CD4-positive, alpha-beta T cell treated with Interleukin-1 beta for 1 hour (primary cell): ENCODE measurements at places on chromosomes 7 and 10.

DNA sequence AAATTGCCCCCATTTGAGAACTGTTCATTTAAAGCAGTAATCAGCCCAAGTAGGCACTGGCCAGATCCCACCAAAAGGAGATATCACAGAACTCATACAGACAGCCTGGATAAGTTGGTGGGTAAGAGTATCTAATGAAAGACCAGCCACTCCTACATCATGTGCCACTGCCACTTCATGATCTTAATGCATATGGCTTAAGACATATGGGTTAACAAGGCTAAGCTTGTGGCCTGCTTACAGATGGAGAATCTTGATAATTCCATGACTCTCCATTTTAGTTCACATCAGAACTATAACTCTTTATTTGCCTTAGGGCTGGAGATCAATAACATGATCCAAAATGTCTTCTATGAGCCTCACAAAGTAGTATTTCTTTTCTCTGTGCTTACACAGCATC lies 6.8 kb upstream of the IFIT1B start:
- no peak for DNase-seq

DNA sequence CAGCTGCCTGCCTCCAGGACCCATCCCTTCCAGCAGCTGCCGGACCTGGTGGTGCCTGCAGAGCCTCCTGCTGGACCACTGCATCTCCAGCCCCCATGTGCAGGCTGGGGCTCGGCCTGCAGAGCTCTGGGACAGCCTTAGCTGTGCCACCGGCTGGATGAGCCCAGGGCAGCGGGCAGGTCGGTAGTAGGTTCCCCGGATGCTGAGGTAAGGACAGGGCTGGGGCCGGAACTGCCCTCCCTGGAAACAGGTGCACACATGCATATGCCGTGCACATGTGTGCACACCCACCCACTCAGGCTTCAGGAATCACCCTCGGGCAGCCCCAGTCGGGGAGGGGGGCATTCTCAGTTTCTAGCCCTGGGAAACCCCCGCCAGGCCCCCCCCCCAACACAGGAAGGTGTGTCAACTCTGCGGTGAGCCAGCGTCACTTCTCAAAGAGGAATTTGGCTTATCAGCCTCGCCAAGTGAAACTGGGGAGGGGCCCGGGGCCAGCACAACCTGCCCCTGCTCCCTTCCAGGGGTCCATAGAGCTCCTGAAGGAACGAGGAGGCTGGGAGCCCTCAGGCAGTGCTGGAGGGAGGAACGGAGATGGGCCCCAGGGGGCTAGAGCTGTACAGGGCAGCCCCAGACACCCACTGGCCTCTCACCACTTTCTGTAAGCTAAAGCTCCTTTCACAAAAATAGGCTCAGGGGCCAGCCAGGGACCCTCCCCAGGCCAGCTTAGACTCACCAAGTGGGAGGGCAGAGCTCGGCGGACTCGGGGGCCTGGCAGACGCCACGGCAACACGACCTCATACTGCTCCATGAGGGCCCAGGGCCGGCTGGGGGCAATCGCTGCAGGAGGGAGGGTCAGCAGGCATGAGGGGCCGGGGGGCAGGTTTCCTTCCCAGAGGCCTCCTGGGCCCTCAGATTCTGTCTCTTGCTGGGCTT lies 1.7 kb downstream of the ADAM8 start:
- peak; percentile 88 for DNase-seq

- DNase-seq, result no peak
Measured at GRCh38 chr10:52145636-52146035, 168.4 kb upstream of the DKK1 start.

- peak; percentile 29 for DNase-seq
Measured at GRCh38 chr7:128030654-128031611, at the start of gene LRRC4. TSS of gene LRRC4 (minus strand) at chr7:128031437. CDS start at chr7:128030640, 797 bp downstream.

- no peak for DNase-seq
Measured at GRCh38 chr10:2861632-2862210, 205.6 kb upstream of the PFKP start.

DNA sequence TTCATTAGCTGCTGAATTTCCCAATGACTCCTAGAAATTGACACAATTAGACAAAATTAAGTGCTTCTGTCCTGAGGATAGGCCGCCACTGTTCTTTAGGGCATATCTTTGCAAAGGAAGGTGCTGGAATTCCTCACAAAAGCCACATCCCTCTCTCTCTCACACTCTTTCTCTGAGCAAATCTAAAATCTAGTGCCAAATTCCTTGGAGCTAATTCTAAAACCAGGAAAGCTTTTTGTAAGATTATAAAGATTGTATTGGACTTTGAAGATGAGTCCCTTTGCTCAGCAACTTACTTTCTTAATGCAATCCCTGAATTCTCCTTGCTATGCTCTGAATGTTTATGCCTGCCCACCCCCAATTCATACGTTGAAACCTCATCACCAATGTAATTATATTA lies 288.9 kb downstream of the KCNMA1 start:
- DNase-seq, result no peak

DNA sequence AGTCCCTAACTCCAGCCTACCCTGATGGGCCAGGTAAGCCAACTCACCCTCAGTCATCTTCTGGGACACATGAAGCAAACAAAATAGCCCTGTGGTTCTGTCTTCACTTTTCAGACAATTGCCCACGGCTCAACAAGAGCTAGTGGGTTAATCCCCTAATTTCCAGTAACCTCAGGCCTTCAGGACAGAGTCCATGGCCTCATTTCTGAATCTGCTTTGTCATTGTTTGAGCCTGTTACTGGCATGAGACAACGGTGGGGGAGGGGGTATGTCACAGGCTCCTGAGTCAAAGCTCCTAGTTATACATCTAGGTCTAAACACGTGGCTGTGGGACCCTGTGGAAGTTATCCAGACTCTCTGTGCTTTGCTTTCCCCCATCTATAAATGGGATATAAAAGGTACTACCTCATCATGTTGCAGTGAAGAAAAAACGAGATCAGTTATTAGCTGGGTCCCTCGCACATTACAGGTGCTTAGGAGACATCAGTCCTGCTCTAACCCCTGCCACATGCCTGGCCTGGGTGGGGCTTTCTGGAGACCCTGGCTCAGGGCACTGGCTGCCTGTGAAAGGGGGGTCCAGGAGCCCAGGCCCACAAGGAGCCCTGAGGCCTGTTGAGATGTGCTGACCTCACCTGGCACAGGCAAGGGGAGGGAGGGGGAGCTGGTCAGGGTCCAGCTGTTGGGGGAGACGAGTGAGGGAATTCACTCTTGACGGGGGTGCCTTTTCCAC lies 16.5 kb downstream of the MAT1A start:
- no peak for DNase-seq

- no peak for DNase-seq
Measured at GRCh38 chr10:84493951-84494848, 165.8 kb downstream of the CCSER2 start.

- DNase-seq, result no peak
Measured at GRCh38 chr10:64507651-64508028, 986.4 kb downstream of the REEP3 start.

- no peak for DNase-seq
Measured at GRCh38 chr10:16904639-16905061, 87.4 kb upstream of the RSU1 start.

GRCh38 chr7:128963327-128963757 lies 25.6 kb downstream of the IRF5 start:
- peak; percentile 30 for DNase-seq

- no peak for DNase-seq
Measured at GRCh38 chr10:23656735-23657134, 217.9 kb downstream of the OTUD1 start.

DNA sequence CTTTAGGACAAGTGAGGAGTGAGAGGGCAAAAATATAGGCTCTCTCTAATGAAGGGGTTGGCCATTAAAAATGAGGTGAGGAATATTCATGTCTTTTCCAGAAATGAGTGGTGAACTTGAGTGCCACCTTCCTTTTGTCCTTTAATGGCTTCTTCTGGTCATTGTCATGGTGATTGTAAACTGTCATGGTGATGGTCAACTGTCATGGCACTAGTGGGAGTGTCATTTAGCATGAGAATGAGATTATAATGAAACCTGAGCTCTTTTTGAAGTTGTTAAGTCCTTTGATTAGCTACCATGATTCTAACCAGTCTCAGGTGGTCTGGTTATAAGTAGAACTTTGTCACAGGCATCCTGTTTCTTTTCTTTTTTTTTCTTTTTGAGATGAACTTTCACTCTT lies 524.4 kb downstream of the NEBL start:
- no peak for DNase-seq

DNA sequence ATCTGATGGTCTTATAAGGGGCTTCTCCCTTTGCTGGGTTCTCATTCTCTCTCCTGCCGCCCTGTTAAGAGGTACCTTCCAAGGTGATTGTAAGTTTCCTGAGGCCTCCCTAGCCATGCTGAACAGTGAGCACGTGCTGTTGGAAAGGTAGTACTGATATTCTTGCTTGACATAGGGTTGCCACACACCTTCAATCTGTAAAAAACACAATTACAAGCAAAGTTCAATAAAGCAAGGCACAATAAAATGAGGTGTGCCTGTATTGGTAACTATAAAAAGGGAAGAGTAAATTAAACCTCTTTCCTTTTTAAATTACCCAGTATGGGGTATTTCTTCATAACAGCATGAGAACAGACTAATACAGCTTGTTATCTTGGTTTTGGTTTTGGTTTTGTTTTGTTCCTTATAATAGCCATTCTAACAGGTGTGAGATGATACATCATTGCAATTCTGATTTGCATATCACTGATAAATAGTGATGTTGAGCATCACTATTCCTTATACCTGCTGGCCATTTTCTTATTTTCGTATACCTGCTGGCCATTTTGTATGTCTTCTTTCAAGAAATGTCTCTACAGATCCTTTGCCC lies 164.9 kb upstream of the TRIM24 start:
- DNase-seq, result no peak

DNA sequence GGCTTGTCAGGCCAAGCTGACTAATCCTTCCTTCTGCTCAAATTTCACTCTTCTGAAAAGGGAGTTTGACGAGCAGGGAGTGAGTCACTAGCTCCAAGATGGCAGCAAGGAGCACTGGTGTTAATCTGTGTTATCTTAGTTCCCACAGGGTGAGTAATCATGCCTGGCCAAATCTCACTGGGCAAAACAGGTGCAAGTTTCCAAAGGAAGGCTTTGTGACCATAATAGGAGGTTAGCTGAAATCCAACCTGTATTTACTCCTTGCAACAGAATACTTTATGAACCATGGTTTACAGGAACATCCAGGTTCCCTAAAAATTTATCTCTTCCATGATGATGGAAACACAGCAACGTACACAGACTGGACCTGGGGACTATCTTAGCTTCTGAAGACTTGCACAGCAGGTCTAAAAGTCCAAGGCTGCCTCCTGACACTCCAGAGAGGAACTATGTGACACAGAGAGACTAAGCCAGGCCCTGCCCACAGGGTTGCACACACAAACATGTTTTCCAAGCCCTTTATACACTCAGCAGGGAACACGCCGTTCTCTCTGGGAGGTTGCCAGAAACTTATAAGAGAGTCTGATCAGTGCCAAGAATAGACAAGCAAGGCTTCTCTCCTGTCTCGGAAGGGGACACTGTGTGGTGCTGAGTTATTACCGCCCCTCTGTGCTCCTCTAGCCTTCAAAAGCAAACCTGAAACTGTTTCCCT lies 46.3 kb downstream of the PDK4 start:
- DNase-seq, result no peak

DNA sequence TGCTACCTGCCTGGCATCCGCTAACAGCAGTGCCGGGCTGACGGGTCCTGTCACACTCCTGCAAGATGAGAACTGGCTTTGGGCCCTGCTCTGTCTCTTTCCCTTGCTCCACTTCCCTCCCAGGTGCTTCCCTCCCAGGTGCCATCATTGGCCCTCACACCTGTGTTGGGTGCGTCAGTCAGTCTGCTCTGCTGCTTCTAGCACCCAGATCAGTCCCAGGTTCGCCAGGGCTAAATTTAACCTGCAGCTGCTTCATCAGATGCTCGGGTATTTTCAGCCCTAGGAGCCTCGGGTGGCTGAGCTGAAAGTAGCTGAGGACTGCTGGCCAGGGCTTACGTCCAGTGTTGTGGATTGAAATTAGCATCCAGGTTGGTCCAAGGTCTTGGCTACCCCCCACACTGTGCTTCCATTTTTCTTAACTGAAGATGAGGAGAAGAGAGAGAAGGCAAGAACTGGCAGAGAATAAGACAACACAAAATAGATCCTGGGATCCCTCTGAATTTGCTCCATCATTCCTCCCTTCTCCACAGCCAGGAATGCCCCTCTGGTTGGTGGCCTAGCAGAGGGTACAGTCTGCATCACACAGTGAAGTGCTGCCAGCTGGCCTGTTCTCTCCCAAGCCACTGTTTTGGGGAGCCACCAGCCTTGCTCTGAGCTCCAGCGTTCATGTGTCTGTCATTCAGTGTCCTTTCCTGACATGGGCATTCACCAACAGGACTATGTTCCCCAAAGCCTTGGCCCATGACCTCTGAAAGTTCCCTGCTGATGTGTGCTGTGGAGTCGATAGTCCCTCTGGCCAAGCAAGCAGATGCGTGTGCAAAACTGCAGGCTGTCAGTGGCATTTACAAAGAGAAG lies 65.9 kb upstream of the SYPL1 start:
- no peak for DNase-seq

- no peak for DNase-seq
Measured at GRCh38 chr7:14289957-14290356, 300.5 kb upstream of the ETV1 start.

DNA sequence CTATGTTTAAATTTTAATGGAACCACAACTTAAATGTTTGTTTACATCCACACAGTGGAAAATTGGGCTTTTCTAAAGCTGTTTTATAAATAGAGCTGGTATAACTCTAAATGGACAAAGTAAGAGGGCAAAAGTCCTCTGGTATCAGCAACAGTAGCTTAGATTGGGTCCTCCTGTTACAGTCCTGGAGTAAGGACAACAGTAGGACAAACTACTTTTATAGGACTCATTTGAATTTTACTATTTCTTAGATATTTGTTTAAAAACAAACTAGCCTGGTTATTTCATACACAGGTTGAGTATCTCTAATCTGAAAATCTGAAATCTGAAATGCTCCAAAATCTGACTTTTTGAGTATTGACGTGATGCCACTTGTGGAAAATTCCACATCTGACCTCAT lies 8.4 kb downstream of the VCL start:
- no peak for DNase-seq

DNA sequence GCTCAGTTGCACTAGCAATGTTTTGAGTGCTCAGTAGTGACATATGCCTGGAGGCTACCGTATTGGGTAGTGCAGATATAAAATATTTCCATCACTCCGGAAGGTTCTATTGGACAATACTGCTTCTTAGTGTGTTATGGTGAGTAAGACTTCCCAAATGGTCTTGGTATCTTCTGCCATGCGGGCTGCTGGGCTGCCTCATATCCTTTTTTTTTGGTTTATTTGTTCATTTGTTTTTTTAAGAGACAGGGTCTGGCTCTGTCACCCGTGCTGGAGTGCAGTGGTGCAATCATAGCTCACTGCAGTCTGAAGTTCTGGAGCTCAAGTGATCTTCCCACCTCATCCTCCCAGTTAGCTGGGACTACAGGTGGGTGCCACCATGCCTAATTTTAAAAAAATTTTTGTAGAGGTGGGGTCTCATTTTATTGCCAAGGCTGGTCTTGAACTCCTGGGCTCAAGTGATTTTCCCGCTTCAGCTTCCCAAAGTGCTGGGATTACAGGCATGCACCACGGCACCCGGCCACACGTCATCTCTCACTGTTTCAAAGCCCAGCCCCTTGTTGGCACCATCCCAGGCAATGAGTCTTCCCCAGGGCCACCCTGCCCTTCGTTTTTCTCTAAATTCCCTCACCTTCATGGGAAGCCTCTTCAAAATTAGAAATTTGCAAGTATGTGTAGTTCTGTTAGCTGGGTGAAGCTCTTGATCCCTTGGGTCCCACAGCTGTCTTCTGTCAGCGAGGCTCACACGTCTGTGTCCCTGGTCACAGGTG lies 111.0 kb upstream of the KLF14 start:
- no peak for DNase-seq

- peak; percentile 29 for DNase-seq
Measured at GRCh38 chr7:37683246-37684120, at the start of gene GPR141. TSS of gene GPR141 (plus strand) at chr7:37683766. CDS start at chr7:37740394, 56,628 bp downstream.

- DNase-seq, result peak; percentile 58
Measured at GRCh38 chr7:77415823-77416620, at the start of gene GSAP. TSS of gene GSAP (minus strand) at chr7:77416349. CDS start at chr7:77416321, 28 bp downstream.
